NAMALWA (cell line): ENCODE measurements at places on chromosomes 1 and 21.

- DNase-seq = peak; percentile 54
These were observed 1.4 kb downstream of the MACO1 start for GRCh38 chr1:25431955-25432719.

GRCh38 chr1:66764994-66765578 is 12.8 kb downstream of the DYNLT5 start:
- DNase-seq = peak; percentile 82

GRCh38 chr1:13586001-13586400 is 2.4 kb downstream of the PDPN start:
- no peak for DNase-seq

- DNase-seq = no peak
These were observed 66.6 kb downstream of the SCMH1 start for GRCh38 chr1:41175546-41175945.

- DNase-seq = no peak
These were observed 14.9 kb downstream of the LIX1L start for GRCh38 chr1:145942871-145943270.

- peak; percentile 14 for DNase-seq
These were observed 550.9 kb downstream of the SMYD3 start for GRCh38 chr1:245956225-245956624.

DNA sequence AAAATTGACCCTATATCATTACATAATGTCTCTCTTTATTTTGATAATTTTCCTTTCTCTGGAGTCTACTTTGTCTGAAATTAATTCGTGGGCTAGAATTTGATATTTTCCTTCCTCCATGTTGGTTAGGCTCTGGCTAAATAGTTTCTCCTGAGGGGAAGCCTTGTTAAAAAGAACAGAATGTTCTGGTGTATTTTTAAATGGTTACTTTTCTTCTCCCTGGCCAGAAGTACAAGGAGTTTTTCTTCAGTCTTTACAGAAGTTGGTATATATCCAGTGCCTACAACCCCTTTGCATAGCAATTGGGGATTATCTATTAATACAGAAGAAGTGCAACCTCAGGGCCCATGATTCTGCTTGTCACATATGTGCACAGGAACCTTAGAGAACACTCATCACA is 185.6 kb upstream of the RAB4A start:
- no peak for DNase-seq

GRCh38 chr1:40786171-40786994 is 2.8 kb downstream of the KCNQ4 start:
- no peak for DNase-seq

GRCh38 chr1:25492323-25492722 is 51.1 kb upstream of the LDLRAP1 start:
- DNase-seq = no peak

GRCh38 chr1:162373541-162374260 is 3.0 kb downstream of the SPATA46 start:
- no peak for DNase-seq

DNA sequence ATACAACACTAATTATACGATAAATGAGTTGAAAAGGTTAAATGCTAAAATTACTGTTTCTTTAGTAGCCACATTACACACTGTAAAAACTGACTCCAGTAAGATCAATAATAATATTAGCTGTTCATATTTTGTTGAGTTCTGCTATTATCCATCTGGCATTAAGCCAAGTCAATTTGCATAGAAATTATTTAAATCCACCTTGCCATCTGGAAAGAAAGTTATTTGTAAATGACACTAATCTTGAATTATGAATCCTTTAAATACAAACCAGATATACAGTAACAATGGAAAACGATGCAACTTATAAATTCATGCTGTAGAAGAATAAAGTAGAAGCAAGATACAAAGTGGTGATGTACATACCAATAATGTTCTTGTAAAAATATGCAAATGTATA is 81.4 kb upstream of the BCL10 start:
- peak; percentile 11 for DNase-seq

GRCh38 chr1:64936956-64937355 is 29.4 kb downstream of the JAK1 start:
- DNase-seq = no peak

DNA sequence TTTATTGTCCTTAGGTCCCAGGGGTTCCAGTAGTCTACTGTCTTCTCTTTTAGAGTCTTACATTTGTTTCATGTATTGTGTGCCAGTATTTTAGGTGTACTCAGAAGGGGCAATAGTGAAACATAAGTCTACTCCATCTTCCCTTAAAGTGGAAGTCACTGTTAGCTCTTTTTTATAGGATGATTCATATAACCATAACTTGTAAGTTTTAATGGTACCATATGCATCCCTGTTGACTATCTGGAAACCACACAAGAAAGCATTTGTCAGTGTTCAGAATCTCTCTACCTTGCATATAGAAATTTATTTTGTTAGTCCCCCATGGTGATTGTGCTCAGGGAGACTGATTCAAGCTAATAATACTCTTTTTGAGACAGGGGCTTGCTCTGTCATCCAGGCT is 149.9 kb downstream of the HS2ST1 start:
- DNase-seq = no peak

DNA sequence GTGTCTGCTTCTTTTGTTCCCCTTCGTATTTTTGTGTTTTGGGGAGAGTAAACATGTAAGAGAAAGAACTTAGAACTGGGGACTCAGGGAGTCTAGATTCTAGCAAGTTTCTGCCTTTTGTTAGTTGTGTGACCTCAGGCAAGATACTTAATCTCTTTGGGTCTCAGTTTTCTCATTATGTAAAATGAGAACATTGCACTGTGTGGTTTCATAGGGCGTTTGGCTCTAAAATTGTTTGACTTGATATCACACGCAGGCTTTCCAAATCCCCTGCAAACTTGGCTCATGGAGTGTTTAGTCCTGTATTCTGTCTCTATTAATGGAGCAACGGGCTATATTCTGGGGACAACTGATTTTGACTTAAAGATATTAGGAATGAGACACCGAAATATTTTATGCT is 57.7 kb downstream of the NTNG1 start:
- no peak for DNase-seq

GRCh38 chr1:222331340-222331739 is 216.6 kb downstream of the HHIPL2 start:
- no peak for DNase-seq

- no peak for DNase-seq
These were observed 485.7 kb downstream of the NUF2 start for GRCh38 chr1:163807331-163808049.

- peak; percentile 56 for DNase-seq
These were observed 738 bp downstream of the GNPAT start for GRCh38 chr1:231241750-231242149.

GRCh38 chr1:234899041-234899729 is 229.5 kb downstream of the TOMM20 start:
- DNase-seq = no peak

- DNase-seq = no peak
These were observed 32.8 kb downstream of the GJA4 start for GRCh38 chr1:34825455-34826091.

DNA sequence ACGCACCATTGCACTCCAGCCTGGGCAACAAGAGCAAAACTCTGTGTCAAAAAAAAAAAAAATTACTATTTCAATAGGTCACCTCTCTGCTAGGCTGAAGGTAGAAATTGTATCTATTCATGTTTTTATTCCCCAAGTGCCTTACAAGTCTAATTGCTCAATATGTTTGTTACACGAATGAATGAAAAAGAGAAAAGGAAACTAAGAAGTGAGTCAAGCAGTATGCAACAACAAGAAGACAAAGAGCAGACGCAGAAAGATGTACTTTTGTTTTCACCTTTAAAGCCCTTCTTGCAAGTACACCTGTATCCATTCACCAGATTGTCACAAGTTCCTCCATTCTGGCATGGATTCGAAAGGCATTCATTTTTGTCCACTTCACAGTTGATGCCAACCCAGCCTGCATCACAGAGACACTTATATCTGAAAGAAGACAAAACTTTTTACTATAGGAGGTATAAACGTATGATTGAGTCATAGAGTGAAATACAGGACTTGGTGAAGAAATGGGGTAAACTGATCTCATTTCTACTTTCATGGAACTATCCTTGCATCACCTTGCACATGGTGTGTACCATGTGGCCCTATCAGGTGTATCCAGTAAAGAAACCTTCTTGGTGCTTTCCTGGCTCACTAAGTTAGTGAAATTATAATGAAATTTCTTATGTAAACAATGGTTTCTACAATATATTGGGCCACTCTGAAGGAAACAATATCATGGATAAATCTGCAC is 57.1 kb upstream of the ADAM30 start:
- DNase-seq = no peak

DNA sequence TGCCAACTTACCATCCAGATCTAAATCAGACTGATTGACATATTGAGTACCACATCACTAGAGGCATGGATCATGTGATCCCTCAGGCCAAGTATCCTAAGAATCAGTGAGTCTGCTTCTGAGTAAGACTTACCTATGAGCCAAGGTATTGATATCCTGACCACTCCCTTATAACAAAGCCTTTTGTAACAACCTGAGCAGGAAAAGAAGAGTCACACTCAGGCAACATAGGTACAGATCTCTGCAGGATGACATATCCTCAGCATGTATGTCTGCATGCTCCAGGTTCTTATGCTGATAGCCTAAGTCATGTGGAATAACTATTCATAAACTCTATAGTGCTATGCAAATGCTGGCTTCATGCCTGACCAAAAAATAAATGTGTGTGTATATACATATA is 2.3 kb upstream of the LCE1A start:
- DNase-seq = no peak

DNA sequence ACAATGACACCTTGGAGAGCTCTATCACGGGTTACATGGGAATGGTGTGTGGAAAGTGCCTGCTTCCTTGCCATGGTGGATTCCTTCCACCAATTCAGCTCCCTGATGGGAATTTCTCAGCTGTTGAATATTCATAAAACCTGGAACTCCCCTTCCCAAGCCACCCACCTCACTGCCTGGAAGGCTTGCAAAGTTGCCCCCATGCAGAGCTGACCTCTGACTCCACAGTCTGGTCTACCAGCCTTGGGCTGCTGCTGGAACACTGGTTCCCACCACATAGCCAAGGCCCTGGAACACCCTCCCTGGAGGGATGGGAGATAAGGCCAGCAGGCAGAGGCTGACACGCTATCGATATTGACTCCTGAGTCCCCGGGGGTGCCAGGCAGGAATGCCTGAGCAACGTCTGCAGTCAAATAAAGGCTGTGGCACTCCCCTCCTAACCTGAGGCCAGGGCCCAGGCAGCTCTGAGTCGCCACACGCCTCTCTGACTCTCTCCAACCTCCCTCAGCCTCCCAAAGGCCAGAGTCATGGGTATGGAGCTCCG is 8.8 kb downstream of the CCDC24 start:
- no peak for DNase-seq

GRCh38 chr1:94962409-94963265 is 35.7 kb upstream of the CNN3 start:
- DNase-seq = peak; percentile 85

DNA sequence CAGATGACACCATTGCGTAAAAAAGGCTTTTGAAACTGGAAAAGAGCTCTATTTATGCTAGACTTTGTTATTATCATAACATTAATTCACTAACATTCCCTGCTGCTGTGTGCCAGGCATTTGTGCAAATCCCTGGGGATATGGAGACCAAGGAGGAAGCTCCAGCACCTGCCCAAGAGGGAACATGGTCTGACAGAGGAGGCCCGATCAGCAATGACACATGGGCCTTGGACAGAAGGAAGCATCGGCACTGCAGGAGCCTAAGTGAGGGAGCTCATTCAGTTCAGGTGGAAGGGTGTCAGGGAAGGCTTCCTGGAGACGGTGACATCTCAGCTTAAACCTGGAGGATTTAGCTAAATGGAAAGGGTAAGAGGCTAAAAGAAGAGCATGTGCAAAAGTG is 13.9 kb downstream of the CAMK2N1 start:
- DNase-seq = no peak

DNA sequence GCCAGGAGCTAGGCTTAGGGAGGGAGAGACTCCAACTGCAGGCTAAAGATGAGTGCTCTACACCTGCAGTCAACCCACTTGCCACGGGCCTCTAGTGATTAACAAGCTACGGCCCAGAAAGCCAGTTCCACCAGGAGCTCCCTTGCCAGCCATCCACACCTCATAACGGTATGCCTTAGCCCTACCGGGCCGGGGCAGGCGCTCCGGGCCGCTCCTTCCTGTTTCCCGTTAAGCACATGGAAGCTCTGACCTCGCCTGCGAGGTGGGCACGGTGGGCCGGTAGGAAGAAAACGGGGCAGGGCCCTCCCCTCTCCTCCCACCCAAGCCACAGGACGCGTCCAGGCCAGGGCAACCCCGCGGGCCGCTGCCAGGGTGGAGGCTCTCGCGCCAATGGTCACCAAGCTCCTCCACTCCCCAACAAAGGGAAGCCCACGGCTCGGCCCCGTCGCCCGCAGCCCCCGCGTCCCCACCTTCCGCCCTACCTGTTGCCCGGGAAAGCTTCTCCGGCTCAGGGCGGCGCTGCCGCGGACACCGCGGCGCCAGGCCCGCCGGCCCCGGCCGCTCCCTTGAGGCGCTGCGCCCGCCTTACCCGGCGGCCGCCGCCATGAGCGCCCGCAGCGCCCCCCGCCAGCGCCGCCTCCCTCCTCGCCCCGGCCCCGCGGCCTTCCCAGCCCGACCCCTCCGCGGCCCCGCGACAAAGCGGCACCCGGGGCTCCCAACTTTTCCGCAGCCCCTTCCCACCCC is 627 bp downstream of the CERS2 start:
- peak; percentile 69 for DNase-seq

GRCh38 chr1:24526940-24527542 is 24.4 kb downstream of the RCAN3 start:
- peak; percentile 50 for DNase-seq

- DNase-seq = no peak
These were observed 38.3 kb downstream of the TCEANC2 start for GRCh38 chr1:54091666-54092065.

DNA sequence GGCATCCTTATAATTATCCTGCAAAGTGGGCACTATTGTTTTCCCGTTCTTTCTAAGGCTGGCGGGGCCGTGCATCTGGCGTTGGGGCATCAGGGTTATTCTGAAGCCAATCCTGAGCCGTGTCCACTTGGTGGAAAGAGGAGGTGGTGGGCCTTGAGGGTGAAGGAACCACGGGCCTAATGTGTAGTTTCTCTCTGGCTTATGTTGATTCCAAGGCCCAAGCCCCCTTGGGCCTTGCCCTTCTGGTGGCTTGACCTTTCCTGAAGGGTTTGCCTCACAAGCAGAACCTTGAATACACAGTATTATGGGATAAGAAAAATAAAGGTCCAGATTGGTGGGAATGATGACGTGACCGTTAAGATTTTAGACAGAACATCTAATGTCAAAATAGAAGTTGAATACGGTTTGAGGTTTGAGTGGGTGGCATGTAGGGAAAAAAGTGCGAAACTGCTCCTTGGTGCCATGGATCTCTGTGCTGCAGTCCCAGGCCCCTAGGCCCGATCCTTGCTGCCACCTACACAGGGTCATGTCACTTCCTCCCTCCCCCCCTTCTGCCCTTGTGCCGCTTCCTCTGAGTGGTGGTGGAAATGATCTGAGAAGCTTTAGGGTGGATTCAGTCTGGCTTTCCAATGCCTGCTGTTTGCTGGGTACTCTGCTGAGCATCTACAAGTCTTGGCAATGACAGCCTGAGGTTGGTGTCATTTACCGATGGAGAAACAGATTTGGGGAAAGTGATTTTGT is 90.5 kb downstream of the PRDM2 start:
- DNase-seq = no peak

- DNase-seq = peak; percentile 22
These were observed 733 bp downstream of the TMEM35B start for GRCh38 chr1:34984435-34984792.

GRCh38 chr1:205440476-205441317 is 15.1 kb downstream of the BLACAT1 start:
- DNase-seq = peak; percentile 69
